Kasumi-1 (cell line): ENCODE measurements at places on chromosomes 2 and 18.

- DNase-seq: no peak
Observed at GRCh38 chr2:20596973-20597859, 53.7 kb downstream of the HS1BP3 start.

DNA sequence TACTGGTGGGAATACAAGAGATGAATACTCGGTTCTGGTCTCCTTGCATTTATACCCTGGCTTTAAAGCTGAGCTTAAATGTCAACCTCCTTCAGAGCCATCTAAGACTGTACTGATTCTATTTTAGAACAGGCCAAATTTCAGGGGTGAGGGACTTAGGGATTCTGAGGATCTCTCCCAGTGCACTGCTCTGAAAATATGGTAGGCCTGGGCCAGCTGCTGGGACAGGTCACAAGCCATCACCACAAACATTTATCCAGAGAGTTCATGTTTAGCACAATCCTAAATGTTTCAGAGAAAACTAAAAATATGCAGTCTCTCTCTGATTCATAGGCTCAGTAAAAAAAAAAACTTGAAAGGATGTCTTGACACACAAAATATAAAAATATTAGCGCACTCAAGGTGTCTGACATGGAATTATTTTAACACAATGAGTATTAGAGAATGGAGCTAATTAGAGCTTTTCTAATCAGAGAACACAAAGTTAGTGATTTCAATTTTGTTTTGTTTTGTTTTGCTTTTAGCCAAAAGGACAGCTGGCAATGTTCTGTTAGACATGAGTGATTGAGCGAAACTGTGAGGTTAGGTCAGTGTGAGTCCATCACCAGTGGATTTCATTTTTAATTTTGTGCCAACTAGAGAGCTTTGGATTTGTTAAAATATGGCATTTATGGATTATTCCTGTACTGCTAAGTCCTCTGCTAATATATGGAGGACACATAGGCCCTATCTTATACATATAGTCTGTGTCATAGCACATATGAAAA, 38.8 kb downstream of the MFSD6 start:
- no peak for DNase-seq

DNA sequence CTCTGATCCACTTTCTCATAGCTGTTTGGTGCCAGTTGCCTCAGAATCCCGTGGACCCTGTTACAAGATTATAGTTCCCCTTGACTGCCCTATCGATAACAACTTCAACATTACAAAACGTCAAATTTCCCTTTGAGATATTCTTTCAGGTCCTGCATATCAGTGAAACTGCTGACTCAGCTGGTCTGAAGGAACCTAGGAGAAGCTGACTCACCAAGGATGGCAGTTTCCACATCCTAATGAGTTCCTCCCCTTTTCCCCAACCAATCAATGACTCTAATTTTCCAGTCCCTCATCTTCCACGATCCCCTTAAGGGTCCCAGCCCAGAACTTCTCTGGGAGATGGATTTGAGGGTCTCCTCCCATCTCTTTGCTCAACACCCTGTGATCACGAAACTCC, 27.6 kb upstream of the GNAL start:
- no peak for DNase-seq

DNA sequence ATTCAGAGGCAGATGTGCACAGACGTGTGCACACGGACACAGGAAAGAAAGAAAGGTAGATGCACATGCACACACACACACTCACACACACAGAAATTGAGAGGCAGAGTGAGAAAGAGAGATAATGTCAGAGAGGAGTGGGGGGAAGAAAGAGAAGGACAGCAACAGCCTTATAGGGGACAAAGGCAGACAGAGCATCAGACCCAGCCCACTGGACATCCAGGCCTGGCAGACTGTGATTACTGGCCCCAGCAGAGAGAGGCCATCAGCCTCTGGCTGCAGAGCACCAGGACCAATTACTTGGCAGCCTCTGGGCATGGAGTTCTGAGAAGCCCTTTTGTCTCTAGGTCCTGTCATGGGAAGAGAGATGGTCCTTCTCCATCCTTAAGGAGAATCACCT, 66.1 kb downstream of the C18orf54 start:
- DNase-seq: no peak

- DNase-seq: no peak
Observed at GRCh38 chr2:190514676-190515075, 19.8 kb downstream of the NEMP2 start.
